ENCODE measurements at places on chromosomes 11 and 22. TPM values are rescaled to one million over a fixed set of nuclear protein-coding genes. Genes with fewer than 3 reads are reported as not detected.

MMP7 gene
- total RNA-seq = 0.23 TPM

- no peak for DNase-seq
These were observed 3.0 kb downstream of the KIF18A start for GRCh38 chr11:28104984-28105383.

CENPM gene
- total RNA-seq = 7.4 TPM

DNA sequence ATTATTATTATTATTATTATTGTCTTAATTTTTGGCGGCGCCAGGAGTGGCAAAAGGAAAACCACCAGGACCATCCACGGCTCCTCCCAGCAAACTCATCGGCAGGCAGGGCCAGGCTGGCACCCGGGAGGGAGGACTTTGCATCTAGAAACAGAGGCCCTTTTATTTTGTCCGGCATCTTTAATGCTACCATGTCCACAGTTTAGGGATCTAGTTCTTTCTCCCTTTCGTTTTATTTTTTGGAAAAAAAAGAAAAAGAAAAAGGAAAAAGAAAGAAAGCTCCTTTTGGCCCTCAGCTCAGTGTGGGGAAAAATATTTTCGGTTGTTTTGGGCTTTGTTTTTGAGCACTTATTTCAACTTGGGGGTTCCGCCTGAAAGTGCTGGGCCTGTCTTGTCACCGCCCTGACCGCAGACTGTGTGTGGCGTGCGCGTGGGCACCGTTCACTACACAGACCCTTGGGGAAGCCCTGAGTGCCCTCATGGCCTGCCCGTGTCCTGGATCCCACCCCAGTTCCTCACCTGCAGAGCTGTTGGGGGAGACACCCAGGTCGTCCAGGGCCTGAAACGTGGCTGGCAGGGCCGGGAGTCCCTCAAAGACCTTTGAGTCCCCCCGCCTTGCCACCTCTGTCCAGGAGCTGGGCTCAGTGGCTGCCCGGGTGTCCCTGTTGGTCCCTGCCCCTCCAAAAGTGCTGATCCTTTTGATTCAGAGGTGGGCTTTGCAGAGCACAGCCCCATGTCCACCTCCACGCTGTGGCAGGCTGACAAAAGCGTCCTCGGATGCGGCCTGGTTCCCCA lies 69.1 kb upstream of the PPARA start:
- no peak for DNase-seq

DNA sequence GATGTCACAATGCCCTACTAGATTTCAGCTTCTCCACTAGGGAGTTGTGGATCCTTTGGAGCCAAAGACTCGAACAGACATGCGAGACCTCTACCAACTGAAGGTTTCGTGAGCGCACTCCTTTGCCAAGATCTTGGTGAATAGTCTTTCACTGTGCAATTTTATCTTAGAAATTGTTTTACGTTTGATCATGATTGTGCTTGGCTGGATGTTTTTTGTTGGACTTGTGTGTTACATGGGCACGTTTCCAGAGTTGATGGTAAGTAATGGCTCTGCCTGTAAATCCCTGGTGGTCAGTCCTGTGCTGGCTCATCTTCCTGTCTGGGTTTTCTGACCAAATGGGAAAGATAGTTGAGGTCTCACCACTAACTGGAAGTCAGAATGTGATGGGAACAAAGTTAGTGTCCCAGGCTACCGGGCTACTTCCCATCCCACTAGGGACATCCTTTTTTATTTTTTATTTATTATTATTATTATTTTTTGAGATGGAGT lies at the start of gene MISFA:
Gene MISFA (plus strand): TSS at position 51 of the 492 bp plus-strand sequence. CDS start 140 bp downstream, at position 191.
- no peak for DNase-seq

DNA sequence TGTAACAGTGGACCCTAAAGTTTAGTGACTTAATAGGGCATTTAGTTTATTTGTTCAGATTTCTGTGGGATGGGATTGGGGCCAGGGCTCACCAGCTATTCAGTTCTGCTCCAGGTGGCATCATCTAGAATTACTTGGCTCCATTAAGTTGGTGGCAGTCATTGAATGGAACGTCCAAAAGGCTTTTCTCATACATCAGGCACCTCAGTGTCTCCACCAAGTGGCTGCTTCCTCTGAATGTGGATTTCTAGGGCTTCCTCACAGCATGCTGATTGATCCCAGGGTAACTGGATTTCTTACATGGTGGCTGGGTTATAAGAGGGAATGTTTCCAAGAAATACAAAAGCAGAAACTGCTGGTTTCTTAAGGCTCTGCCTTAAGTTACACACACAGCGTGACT lies 34.7 kb downstream of the USP47 start:
- no peak for DNase-seq

- DNase-seq = no peak
These were observed 6.7 kb downstream of the NFAM1 start for GRCh38 chr22:42425337-42425988.

GRCh38 chr11:14232652-14233051 lies 126.3 kb downstream of the RRAS2 start:
- no peak for DNase-seq

GRCh38 chr22:27203276-27203660 lies 545.9 kb downstream of the MIAT start:
- no peak for DNase-seq

- DNase-seq = no peak
These were observed 33.1 kb downstream of the EHF start for GRCh38 chr11:34653851-34654482.

SYCE3 gene
- not detected for total RNA-seq

OR52A1 gene
- not detected for total RNA-seq

MYH9 gene
- total RNA-seq = 1,109 TPM

DNA sequence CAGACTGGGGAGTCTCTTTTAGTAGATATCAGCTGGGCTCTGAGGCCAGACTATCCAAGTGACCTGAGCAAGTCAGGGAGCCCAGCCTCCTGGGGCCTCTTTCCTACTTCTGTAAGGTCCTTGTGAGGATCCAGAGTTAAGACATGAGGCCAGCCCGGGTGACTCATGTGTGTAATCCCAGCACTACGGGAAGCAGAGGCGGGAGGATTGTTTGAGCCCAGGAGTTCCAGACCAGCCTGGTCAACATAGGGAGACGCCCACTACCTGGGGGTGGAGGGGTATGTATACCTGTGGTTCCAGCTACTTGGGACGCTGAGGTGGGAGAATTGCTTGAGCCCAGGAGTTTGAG lies 36.9 kb upstream of the POLA2 start:
- no peak for DNase-seq

- no peak for DNase-seq
These were observed 76.8 kb upstream of the YWHAH start for GRCh38 chr22:31867386-31868153.

- no peak for DNase-seq
These were observed 8.4 kb upstream of the MMP12 start for GRCh38 chr11:102883141-102883540.

DNA sequence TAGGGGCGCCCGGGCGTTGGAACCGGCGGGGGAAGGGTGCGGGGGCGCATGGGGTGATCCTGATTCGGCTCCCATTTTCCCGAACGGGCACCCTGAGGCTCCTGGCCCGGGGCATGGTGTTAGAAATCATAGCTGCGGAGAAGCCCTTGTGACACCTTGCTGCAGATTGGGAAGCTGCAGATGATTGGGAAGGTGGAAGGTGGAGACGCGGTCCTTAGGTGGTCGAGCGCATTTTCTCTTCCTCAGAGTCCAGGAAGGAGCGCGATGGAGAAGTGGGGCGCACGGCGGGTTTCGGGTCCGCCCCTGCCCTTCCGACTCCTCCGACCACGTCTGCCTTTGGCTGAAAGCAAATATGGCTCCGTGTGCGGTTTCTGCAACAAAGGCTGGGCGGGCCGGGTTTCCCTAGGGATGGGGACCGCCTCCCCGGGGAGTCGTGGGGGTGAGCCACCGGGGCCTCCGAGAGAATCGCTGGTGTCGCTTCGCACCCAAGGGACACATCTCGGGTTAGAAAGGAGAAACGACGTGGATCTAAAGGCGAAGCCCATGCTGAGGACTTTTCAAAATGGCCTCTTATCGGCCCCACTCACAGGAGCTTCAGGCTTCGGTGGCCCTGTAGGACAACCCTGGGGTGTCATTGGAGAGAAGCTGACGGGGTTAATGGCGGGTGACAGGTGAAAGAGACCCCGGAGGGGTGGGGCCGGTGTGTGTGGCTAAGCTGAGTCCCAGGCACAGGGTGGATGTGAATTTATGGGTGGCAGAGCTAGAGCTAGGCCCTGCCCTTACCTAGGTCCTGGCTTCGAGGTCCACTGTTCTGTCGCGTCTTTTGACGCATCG lies 707 bp upstream of the FTH1 start:
- no peak for DNase-seq

GRCh38 chr11:47366020-47366490 lies 12.3 kb downstream of the SPI1 start:
- DNase-seq = no peak
